Activated CD4-positive, alpha-beta T cell treated with anti-CD3 and anti-CD28 coated beads, Interleukin-10, Interleukin-2, amounts not matched to agents 100 ng/mL and 50 ng/mL, durations not matched to agents 16 hours and 8 hours (primary cell): ENCODE measurements at places on chromosomes 12 and 14.

- no peak for DNase-seq
These were observed 227.5 kb downstream of the SSPN start for GRCh38 chr12:26422839-26423398.

DNA sequence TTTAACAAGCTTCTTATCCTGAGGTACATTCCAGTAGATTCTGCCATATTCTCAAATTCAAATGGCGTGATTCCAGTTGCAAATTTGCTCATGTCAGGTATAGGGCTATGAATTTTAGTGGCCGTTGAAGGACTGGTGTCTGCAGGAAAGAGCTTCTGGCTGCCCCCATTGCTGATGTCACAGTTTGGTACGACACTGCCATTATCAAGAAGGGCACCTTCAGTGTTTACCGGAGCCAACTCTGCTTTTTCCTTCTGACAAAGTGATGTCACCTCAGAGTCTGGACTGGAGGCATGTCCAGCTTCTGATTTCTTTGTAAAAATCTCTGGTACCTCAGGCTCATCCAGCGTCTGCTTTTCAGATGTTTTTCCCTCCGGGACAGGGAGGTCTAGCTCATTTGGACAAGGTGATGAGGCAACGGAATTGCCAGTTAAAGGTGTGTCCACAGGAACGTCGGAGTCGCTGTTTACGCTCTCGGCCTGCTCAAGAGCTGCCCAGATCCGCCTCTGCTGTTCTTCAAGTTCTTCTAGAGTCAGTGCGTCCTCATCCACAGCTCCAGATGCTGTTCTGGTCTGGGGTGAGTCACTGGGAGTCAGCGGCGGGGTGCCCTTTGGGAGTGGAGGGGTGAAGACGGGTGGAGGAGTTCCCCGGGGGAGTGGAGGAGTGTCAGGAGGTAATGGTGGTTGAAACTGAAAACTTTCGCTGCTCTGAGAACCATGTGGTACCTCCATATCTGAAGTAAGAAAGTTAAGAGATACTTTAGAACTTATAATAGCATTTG lies 27.0 kb downstream of the ZCCHC8 start:
- DNase-seq: peak; percentile 61

DNA sequence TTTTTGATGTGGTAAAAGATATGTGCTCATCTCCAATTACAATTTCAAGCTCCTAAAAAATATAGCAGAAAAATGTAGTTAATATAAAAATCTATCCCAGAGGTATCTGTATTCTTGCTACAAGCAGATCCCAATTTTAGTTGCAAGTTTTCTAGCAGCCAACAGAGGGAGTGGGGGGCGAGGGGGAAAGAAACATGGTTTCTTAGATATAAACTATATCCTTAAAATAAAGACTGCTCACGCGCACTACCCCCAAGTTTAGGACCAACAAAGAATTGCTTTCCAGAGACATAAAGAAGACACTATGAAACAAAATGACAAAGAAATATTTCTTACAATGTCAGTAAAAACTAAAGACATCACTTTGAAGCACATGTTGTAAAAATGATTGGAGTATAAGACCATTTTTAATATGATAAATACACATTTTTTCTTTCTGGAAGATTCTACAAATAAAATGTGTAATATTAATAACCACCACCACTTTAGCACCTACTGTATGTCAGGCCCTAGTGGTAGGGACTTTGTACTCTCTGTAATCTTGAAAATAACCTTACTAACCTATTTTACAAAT lies 5.4 kb downstream of the MAGOHB start:
- DNase-seq: peak; percentile 13

- DNase-seq: no peak
These were observed 1.4 kb upstream of the ACSM4 start for GRCh38 chr12:7302266-7302986.

GRCh38 chr14:30177781-30178180 lies 250.1 kb upstream of the PRKD1 start:
- no peak for DNase-seq

DNA sequence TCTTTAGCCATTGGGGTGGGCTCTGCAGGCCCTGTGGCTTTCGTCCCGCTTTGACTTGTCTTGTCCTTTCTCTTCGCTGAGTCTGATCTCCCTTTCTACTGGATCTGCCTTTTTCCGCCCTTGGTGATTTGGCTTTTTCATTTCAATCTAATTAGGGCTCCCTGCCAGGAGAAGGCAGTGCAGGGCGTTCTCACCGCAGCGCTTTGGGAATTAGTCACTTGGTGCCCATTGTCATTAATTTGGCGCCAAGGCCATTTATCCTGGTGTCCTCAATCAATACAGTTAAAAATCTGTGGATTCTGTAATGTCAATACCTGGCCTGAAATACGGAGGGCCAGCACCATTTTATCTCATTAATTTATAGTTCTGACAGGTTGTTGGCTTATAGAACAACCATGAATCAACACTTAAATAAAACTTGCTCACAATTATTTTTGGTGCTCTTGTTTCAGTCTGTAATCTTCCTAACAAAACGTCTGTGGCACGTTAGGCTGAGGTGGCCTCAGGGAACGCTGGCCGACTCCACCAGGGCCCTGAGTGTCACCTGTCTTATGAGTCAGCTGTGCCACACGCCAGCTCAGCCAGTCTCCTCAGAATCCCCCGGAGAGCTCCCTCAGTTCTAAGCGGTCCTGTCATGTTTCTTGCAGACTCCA lies 115.7 kb downstream of the BEGAIN start:
- DNase-seq: no peak

DNA sequence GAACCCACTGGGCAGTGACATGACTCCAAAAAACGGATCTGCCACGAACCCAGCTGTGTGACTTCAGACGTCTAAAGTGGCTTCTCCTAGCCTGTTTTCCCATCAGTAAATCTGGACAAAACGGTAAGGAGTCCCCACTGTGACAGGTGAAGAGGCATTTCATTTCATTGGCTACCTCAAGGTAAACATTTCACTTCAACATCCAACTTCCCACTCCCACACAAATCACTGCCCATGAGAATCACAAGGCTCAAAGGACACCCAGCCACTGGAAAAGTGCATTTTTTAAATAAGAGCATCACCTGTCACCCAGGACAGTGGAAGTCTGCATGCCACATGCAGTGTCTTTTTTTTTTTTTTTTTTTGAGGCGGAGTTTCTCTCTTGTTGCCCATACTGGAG lies 27.9 kb downstream of the HSP90AA1 start:
- DNase-seq: no peak

GRCh38 chr12:3073438-3074250 lies 3.5 kb upstream of the TSPAN9 start:
- DNase-seq: peak; percentile 86

GRCh38 chr14:24984846-24985589 lies 64.9 kb downstream of the STXBP6 start:
- DNase-seq: no peak

GRCh38 chr12:110846615-110847566 lies at the start of gene CCDC63:
TSS of gene CCDC63 (plus strand) at chr12:110846987. CDS start at chr12:110852955, 5,968 bp downstream.
- DNase-seq: peak; percentile 20

GRCh38 chr12:57852200-57852599 lies 5.7 kb upstream of the CTDSP2 start:
- DNase-seq: no peak

- no peak for DNase-seq
These were observed 73.4 kb downstream of the MNAT1 start for GRCh38 chr14:60807971-60808370.

- DNase-seq: no peak
These were observed 221.7 kb upstream of the NAV3 start for GRCh38 chr12:77609016-77609415.

GRCh38 chr12:40010899-40011774 lies 94.7 kb downstream of the SLC2A13 start:
- DNase-seq: peak; percentile 76

DNA sequence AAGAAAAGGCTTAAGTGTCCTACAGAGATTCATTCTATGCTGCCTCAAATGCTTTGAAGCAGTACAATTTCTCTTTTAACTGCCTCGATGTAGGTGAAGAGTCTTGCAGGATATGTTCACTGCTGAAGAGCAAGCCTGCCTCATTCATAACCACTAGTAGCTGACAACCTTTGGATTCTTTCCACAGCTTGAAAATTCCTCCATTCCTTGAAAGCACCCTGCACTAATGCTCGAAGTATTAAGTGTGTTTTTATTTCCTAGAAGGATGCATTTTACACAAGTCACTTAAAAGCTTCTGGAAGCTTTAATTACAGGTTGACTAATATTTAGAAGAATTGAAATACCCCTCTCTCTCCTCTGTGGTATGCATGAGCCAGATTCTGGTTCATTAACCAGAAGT lies 429.4 kb downstream of the DIO2 start:
- DNase-seq: no peak

DNA sequence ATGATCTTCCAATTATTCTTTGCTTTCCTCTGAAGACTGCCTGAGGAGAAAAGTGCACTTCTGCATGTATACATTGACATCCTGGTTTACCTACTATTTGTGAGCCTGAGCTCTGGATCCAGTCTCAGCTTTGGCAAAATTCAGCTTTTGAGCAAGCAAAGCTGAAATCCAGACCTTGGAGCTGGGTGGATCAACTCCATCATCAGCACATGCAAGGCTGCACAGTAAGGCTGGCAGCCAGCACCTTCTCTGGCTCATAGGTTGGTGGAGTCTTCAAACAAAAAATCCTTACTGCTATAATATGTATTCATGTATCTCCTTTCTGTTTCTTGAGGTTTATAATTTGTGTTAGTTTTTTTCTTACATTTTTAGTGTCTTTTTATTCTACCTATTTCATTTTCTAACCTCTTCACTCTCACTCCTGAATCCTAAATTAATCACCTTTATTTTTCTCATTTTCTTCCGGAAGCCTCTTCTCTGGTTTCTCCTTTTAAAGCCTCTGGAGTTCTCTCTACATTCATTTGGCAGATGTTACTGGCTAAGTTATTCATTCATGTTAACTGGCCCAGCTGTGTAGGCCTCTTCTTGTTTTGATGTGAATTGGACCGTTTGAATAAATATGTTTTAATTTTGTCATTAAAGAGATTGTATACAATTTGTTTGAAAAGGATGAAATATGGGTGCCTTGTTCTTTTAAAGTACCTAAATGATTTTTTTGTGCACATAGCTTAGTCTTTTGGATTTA lies 224.8 kb downstream of the DACT1 start:
- DNase-seq: no peak

GRCh38 chr12:70011353-70011752 lies 186.3 kb downstream of the MYRFL start:
- DNase-seq: no peak

GRCh38 chr14:88078525-88078924 lies 73.6 kb downstream of the GPR65 start:
- DNase-seq: no peak
